NCI-H2107 (cell line): ENCODE measurements at places on chromosomes 11 and 22.

DNA sequence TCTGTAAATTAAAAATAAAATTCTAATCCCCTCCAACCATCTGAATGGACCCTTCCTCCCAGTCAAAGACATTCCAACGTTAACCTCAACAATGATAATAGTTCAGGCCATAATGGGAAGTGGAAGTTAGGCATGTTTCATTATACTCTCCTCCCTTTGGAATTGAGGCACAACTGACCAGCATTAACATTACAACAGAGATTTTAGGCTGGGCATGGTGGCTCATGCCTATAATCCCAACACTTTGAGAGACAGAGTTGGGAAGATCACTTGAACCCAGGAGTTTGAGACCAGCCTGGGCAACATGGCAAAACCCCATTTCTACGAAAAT lies 2.4 kb upstream of the CTSF start:
- DNase-seq = no peak

GRCh38 chr11:1839924-1840779 lies 1.4 kb downstream of the TNNI2 start:
- DNase-seq = no peak

DNA sequence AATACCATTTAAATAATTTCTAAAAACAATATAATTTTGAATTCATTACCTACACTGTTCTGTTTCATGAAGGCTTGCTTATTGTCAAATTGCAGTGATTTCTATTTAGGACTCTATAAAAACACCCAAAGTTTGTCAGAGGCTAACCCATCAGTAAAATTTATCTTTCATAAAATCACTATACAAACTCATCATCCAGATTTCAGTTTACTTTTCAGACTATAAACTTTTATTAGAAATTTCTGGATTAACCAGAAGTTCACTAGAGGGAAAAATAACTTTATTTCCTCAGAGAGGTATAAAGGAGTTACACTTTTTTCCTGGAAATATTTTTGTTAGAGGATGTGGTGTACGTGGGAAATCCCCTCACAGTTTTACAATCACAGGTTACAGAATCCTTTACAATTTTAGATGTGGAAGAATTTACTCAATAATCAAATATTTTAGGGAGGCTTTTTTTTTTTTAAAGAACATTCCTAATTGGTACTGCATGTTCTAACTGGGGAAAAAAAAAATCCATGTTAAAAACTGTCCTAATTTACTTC lies 176.7 kb downstream of the SWAP70 start:
- DNase-seq = no peak

- DNase-seq = no peak
Measured at GRCh38 chr11:13775471-13775870, 107.0 kb downstream of the FAR1 start.

GRCh38 chr11:130636722-130637464 lies 188.4 kb downstream of the ADAMTS15 start:
- no peak for DNase-seq
